ENCODE measurements at places on chromosomes 4 and X.

DNA sequence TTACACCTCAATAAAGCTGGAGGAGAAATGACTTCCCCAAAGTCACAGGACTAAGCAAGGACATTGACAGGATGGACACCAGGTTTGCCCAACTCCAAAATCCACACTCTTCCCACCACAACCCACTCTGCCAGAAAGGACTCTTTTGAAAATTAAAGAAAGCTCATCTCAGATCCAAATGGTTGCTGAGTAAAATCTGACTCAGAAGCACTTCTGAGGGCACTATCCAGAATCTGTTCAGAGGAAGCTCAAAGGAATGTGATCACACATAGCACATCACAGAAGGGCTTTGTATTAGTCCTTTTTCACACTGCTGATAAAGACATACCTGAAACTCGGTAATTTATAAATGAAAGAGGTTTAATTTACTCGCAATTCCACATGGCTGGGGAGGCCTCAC lies 155.5 kb downstream of the RAB28 start:
- no peak for DNase-seq

DNA sequence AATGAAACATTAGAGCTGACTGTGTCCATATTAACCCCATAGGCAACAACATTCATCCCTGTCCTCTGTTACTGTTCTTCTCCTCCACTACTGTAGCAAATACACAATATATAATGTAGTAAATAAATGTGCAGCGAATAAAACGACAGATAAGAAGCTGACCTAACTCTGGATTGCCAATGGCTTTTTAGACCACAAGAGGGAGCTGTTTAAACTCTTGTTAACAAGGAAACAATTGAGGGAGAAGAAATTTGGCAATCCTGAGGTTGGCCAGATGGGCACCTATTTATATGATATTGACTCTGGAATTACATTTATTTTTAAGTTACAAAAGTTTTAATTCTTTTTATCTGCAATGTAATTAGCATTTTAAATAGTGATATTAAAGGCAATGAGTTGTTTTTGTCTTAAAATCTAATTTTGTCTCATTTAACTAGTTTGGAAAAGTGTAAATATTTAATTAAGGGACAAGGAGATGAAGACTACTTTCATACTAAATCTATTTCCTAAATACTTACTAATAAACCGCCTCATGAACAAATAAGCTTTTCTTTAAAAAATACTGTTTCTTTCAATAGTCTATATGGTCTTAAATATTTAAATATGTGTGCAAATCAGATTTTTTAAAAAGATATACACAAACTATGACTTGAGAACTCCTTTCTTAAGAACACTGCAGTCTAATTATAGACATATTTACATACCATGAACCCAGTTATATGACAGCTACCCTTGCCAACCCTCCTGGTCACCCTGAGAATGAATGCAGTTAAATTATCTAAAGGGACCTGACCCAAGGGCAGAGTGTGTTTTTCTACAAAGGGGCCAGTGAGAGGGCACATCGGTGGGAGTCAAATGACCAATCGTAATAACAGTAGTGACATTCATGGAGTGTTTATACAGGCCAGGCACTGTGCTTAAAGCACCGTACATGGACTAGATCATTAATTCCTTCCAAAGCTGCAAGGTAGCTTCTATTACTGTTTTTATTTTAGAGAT lies 52.9 kb upstream of the HPF1 start:
- peak; percentile 40 for DNase-seq

DNA sequence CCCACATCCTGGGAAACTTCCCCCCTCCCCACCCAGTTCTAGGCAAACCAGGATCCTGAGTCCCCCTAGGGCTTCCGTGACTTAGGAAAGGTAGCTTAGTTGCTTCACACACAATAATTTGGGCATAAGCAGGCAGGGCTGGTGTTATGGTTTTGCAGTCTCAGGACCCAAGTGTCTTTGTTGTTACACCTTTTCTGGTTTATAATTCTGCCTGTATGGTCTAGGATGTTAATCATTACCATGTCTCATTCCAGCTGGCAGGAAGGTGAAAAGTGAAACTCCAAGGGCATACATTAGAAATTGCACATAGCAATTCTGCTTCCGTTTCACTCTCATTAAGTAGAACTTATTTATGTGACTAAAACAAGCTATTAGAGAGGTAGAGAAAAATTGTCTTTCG lies 16.8 kb downstream of the UGT8 start:
- DNase-seq = peak; percentile 27

DNA sequence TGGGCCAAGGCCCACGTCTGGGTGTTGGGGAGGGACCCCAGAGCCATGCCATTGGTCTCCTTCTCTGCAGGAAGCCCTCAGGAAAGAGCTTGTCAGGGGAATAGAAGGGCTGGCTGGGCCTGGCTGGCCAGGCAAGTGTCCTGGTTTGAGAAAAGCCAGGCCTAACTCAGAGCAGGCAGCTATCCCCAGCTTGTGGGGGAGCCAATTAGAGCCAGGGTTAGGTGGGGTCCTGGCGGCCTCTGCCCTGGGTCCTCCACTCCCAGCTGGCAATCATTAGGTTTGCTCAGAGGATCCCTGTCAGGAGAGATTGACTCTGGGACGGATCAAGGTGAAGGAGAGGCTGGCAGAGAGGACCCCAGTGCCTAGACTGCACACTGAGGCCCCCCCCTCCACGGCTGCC lies 64.8 kb downstream of the PJA1 start:
- DNase-seq = no peak
